Left ventricle myocardium superior (tissue), 1 donor: ENCODE measurements at places on chromosomes 7 and 10.

GRCh38 chr7:50751146-50751545, 31.6 kb downstream of the GRB10 start:
- no peak for DNase-seq

DNA sequence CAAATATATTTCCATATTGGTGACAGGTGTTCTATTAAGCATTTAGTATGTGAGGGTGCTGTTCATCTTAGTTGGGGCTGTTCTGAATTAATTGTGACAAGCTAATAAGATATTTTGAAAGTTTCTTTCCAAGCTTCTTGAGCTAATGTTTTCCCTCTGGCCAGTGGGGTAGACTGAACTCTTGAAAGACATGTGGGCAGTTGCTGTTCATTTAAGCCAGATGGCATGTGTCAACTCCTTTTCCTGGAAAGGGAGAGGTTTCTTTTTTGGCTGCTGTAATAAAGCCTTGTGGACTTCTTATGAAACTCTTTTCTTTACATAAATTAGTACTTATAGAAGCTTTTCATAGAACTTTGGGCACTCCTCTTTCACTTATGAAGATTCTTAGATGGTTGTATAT, 21.7 kb downstream of the RAB18 start:
- DNase-seq = no peak

DNA sequence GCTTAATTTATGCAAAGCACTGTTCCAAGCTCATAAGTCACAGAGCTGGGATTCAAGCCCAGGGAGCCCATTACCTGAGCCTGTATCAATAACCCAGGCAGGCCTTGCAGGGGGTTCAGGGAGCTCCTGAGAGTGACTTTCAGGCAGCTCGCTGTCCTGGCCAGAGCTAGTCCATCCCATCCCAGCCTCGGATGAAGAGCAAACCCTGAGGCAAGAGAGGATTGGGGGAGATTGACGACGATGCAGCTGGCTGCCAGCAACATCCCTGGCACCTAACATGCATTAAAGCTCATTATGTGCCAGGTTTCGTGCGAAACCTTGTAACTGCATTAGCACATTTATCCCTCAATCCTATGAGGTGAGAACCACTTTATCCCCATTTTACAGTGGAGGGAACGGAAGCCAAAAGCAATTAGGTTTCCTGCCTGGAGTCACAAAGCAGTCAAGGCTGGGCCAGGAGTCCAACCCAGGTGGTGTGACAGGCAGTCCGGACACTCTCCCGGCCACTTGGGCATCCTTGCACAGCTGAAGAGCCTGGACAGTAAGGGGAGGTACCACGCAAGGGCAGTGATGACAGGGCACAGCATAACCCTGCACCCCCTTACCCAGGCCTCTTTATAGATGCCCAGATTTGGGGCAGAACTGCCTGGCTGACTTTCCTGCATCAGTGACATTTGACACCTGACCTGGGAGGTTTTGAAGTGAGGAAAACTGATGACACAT, 129.8 kb upstream of the CHST15 start:
- no peak for DNase-seq

GRCh38 chr7:86844608-86845007, 200.9 kb downstream of the GRM3 start:
- no peak for DNase-seq

- no peak for DNase-seq
These were observed 186.3 kb downstream of the PRPF18 start for GRCh38 chr10:13773043-13773442.
